ENCODE measurements at places on chromosomes 3 and 15.

DNA sequence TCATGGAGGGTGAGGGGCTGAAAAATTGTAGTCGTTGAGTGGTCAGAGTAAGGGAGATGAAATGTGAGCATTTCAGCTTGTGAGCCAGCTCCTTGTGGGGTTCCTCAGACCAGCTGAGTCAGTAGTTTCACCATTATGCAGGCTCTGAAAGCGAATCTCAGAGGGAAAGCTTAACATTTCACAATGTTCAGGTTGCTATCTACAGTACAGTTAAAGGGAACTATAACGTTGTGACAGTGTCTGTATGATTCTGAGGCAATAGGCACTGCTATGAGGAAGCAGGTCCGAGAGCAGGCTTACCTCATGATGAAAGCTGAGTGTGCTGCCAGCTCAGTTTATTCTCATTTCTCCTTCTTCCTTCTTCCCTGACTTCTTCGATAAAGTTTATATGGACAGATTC, 469.6 kb downstream of the EDEM1 start:
- DNase-seq, result no peak

- DNase-seq, result no peak
Observed at GRCh38 chr15:89114990-89115389, 26.7 kb downstream of the ABHD2 start.

- no peak for DNase-seq
Observed at GRCh38 chr15:26298659-26299170, 435.6 kb upstream of the ATP10A start.

GRCh38 chr3:178964551-178964950, 107.1 kb downstream of the ZMAT3 start:
- no peak for DNase-seq

- no peak for DNase-seq
Observed at GRCh38 chr15:80162059-80162554, 9.3 kb downstream of the FAH start.

Data from RWPE1 (cell line).